ENCODE measurements at places on chromosomes 1 and 21.

DNA sequence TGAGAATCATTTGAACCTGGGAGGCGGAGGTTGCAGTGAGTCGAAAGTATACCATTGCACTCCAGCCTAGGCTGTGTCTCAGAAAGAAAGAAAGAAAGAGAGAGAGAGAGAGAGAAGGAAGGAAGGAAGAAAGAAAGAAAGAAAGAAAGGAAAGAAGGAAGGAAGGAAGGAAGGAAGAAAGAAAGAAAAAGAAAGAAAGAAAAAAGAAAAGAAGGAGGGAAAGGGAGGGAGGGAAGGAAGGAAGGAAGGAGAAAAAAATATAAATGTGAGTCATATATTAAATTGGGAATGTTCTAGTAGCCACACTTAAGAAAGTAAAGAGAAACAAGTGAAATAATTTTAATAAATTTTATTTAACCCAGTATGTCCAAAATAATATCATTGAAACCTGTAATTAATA lies 16.7 kb upstream of the CITED4 start:
- no peak for DNase-seq

GRCh38 chr1:204990059-204990664 lies 52.9 kb upstream of the CNTN2 start:
- no peak for DNase-seq

- DNase-seq = no peak
Observed at GRCh38 chr1:247530785-247531184, 5.5 kb downstream of the OR2C3 start.

DNA sequence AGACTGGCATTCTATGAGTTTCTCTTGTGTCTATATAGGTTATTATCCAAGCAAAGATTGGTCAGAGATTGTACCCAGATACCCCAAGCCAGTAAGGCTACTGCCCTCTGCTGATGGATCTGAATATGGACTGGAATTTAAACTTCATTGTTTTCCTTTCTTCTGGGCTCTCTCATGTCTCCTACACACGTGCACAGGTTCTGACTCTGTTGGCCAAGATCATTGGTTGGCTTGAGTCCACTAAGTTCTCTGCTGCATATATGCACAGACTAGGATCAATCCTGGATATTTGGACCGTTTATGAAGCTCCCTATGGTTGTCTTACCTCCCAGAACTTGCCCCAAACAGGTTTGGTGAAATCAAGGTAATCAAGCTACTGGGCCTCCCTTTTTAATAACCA lies 69.7 kb downstream of the CC2D1B start:
- DNase-seq = no peak

DNA sequence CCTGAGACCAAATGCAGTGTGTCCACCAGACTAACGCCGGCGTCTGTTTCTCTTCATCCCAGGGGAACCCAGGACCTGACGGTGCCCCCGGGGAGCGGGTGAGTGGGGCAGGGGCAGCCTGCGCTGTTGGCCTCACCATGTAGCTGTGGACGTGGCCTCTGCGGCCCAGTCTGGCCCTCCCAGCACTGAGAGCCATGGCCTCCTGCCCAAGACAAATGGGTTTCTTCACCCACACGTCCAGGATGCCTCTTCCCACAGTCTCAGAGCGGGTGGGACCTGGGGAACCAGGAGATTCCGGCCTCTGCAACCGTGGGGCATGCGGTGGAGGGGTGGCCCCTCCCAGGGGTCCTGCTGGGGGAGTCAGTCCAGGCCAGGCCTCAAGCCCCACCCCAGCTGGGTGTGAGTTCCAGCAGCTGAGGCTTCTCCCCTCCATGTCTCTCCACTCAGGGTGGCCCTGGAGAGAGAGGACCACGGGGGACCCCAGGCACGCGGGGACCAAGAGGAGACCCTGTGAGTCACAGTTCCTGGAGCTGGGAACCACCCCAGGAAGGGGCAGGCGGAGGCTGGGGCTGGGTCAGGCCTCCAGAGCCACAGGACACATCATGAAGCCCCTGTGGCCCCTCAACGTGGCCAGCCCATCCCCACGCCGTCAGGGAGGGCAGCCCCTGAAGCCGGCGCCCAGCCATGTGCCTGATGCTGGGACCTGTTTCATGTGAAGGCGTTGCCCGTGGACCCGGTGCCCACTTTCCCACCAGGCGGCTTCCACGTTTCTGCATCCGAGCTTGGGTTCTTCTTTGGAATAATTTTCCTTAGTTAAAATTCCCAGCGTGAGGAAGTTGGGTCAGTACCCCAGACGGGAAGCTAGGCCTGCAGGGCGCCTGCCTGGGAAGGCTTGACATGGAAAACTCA lies 11.0 kb downstream of the COL6A1 start:
- no peak for DNase-seq

- no peak for DNase-seq
Observed at GRCh38 chr1:47235241-47235681, 3.2 kb upstream of the TAL1 start.

- DNase-seq = no peak
Observed at GRCh38 chr21:41674402-41674801, 92.5 kb downstream of the RIPK4 start.

DNA sequence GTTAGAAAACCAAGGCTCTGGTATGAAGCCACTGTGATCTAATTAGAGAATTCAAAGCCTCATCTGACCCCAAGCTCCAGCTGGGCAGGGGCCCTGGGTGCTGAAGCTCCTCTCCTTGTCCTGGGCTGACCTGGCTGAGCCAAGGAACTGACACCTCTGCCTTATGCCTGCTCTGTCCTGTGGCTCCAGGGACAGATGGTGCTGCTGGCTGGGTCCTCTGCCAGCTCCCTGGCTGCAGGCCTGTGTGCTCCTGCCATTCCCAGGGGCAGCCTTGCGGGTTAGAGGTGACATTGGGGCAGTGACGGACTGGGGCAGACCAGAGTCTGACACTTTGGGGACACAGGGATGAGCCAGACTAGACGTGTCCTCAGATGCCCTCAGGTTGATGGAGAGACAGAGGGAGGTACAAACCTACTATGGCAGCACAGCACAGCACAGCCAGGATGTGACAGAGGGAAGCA lies 11.8 kb downstream of the ACOT11 start:
- DNase-seq = no peak

- DNase-seq = no peak
Observed at GRCh38 chr1:201826830-201827229, 2.1 kb upstream of the IPO9 start.

DNA sequence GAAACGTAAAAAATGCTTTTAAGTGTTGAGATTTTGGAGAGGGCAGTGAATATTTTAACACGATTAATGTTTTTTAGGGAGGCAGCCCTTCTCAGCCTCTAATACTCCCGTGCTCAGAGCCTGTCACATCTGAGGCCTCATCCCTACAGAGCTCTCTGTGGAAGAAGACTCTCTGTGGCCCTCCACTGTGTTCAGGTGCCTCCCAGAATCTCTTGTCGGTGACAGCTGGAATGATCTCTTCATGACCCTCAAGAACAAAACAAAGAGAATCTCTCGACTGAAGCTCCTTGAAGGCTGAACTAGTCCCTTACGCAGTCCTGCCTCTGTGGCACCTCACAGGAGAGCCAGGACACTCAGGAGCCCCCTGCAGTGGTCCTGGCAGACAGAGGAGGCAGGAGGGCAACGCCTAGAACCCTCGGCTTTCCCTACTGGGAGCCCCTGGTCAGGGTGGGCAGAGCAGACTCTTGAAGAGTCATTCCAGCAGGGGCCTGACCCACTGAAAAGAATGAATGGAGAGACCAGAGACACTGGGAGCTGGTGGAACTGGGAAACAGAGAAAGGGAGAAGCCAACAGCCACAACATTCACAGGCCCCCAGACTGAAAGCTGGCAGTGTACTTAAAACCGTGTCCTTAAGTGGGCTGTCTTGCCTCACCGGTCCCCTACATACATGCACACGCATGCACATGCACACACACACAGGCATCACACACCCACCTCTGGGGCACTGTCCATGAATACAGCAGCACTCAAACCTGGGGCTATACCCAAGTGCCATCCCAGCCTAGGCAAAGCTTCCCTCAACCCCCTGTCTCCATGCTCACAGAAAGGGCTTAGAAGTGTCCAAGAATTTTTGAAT lies 67.5 kb upstream of the ANGPTL1 start:
- no peak for DNase-seq

DNA sequence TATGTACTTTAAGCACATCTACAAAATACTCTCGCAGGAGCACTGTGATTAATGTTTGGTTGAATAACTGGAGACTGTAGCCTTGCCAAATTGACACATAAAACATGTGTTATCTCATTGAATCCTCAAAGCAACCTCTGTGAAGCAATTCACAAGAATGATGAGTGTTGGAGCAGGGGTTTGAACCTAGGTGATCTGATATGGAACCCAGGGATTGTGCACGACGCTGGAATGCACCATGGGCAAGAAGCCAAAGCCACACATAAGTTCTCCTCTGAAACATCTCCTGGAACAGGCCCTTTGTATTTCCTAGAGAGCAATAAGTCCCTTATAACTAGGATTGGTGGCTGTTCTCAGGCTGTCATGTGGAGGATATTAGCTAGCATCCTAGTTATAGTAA lies 124.6 kb upstream of the IVNS1ABP start:
- DNase-seq = no peak

DNA sequence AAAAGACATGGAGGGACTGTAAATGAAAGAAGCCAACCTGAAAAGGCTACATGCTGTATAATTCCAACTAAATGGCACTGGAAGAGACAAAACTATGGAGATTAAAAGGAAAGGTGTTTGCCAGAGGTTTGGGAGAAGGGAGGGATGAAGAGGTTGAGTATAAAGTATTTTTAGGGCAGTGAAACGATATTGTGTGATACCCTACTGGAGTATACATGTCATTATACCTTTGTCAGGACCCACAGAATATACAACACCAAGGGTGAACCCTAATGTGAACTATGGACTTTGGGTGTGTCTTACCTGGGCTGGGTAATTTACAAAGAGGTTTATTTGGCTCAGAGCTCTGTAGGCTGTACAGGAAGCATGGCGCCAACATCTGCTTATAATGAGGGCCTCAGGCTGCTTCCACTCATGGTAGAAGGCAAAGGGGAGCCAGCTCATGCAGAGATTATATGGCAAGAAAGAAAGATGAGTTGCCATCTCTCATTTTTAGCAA lies 73.4 kb downstream of the CD2 start:
- DNase-seq = no peak

Measured in activated CD4-positive, alpha-beta T cell treated with anti-CD3 and anti-CD28 coated beads, Interleukin-2, amount 50 U/mL, for 1 hour (primary cell).